CD4-positive, alpha-beta T cell treated with Interleukin-12 subunit alpha and Interleukin-12 subunit beta, for 1 hour (primary cell): ENCODE measurements at places on chromosomes 2 and 18.

GRCh38 chr18:37435150-37435867, 130.3 kb downstream of the CELF4 start:
- no peak for DNase-seq

- DNase-seq: no peak
These were observed 99.2 kb upstream of the VRK2 start for GRCh38 chr2:57947398-57947797.

DNA sequence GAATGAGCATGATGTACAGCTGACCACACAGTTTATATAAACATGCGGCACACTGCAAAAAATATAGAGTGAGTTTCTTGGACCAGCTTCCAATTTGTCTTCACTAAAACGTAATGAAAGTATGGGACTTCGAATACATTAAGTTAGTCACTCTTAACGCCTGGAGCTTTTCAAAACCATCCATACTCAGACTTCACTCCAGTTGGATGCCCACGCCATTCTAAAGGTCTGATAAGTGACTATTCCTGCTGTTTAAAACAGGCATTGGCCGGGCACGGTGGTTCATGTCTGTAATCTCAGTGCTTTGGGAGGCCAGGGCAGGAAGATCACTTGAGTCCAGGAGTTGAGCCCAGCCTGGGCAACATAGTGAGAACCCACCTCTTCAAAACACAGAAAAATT, 84.6 kb downstream of the MYL12B start:
- DNase-seq: no peak

- DNase-seq: no peak
These were observed 668.7 kb downstream of the SLC4A3 start for GRCh38 chr2:220296174-220296573.

DNA sequence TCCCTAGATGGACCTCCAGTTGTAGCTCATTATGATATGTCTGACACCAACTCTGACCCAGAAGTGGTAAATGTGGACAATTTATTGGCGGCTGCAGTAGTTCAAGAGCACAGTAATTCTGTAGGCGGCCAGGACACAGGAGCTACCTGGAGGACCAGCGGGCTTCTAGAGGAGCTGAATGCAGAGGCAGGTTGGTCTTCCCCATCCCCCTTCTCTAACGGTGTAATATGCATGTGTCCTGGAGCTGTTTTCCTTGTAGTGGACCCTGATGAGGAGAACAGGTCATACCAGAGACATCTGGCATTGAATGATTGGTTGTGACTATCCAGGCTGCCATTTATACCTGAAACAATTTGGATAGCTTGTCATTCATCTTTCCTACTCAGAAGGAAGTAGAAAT, 135.8 kb downstream of the HAUS1 start:
- DNase-seq: no peak

DNA sequence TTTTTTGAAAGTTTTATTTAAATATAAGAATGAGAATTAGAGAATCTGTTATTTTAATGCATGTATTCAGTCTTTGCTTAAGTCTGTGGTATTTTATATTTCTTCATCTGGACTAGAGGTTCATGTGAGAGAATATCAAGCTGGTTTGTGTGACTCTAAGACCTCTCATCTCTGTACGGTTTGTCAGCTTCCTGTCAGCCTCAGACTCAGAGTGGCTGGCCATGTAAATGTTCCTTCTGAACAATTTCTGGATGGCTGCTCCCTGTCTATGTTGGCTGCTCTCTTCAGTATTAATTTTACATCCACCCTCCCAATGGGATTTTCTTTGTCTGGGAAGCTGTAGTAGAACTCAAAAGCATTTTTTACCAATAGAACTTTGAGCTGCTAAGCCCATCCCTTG, 225.3 kb upstream of the THUMPD2 start:
- no peak for DNase-seq

DNA sequence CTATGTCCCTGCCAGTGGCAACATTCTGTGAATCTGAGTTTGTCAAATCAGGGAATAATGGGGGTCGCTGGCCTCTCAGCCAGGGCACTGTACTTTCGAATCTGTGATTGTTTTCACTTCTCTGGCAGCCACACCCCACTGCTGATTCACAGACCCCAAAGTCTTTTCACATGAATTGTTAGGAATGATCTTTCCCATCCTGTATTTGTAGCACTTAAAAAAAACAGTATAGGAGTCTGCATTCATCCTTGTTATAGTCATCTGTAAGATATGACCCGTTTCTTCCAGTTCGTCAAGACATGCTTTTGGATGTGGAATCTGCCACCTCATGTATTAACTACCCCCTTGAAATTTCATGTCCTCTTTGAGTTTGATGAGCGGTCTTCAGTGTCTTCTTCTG, 928 bp downstream of the NAGK start:
- DNase-seq: no peak

- DNase-seq: no peak
These were observed 6.4 kb downstream of the ERLEC1 start for GRCh38 chr2:53793261-53793660.

DNA sequence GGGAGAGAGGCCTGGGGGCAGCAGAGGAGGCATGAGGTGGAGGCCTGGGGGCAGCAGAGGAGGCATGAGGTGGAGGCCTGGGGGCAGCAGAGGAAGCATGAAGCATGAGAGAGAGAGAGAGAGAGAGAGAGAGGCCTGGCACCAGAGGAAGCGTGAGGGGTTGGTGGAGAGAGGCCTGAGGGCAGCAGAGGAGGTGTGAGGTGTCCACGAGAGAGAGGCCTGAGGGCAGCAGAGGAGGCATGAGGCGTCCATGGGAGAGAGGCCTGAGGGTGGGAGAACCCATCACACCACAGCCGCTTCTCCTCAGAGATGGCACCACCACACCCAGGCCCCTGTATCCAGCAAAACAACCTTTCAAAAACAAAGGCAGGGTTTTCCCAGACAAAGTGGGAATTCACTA, 55.7 kb upstream of the KCNG2 start:
- DNase-seq: no peak

DNA sequence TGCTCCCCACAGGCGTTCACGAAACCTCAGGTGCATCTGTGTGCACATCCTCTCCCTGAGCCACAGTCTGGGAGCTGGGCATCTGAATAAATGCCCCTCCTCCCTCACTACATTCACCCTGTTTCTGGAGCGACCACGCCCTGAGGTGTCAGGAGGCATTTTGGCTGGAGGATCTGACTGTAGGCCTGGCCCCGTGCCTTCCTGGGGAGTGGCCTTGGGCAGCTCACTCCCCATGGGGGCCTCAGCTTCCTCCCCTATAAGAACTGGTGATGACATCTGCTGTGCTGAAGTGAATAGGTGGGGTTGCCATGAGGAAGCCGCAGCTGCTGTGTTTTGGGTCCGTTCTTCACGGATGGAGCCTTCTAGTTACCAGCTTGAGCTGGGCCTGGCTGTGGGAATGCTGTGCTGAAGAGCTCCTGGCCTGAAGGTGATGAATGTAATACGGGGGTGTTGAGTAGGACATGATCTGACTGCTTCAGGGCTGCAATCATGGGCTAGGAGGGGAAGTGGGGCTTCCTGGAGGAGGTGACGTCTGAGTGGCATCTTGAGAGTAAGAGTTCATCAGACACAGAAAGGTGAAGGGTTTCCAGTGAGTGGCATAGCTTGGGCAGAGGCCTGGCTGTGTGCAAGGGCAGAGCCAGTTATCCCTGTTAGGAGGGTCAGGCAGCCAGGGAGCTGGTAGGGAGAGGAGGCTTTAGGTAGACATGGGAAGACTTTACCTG, 58.2 kb downstream of the GLI2 start:
- no peak for DNase-seq

DNA sequence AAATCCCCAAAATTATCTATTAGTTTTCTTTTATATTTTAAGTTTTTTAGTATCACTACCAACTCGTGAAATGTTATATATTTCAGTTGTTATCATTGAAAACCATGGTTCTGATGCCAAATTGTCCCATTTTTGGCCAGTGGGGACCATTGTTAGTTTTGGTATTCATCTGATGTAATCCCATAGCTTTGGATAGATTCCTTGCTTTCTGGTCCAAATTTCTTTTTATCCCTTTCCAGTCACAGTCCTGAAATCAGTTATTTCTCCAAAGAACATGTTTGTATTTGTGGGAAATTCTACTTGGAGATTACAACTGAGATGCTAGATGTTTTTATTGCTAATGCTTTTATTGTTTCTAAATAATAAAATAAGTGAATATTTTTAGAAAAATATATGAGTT, 976.8 kb upstream of the CRIM1 start:
- no peak for DNase-seq

GRCh38 chr18:46167971-46168370, 63.8 kb downstream of the HAUS1 start:
- peak; percentile 29 for DNase-seq
